ENCODE measurements at places on chromosomes 4 and X.

- no peak for DNase-seq
These were observed 134.8 kb upstream of the LDB2 start for GRCh38 chr4:17033025-17033767.

GRCh38 chrX:39592776-39593175 lies 505.0 kb downstream of the BCOR start:
- no peak for DNase-seq

DNA sequence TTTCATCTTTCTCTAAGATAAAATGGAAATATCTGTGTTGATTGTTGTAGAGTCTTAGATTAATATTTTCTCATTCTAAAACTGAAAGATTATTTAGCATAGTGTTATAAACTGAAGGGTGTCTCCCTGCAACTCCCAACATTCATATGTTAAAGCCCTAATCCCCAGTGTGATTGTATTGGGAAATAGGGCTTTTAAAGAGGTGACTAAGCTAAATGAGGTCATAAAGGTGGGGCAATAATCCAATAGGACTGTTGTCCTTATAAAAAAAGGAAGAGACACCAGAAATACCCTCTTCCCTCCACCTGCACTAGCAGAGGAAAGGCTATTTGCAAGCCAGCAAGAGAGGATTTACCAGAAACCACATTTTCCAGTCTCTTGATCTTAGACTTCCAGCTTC lies 1626.4 kb downstream of the C4orf33 start:
- DNase-seq, result no peak

DNA sequence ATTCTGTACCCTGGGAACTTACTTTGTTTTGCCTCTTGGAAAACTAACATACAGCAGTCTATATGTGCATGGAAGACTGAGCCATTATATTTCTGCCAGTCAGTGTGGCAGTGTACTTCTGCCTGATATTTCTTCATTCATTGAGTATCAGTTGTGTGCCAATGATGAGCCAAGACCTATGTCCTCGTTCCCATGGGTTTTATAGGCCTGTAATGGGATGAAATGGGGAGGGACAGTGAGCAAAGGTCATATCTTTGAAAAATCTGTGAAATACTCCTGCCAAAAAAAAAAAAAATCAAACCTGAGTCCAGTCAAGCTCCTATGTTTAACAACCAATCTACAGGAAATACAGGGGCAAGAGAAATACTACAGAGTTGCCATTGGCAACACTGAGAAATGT lies 9.1 kb downstream of the NSD2 start:
- DNase-seq, result no peak

- DNase-seq, result no peak
These were observed 657.4 kb downstream of the SPRY1 start for GRCh38 chr4:124053872-124054538.

GRCh38 chr4:103902730-103903129 lies 182.9 kb upstream of the TACR3 start:
- DNase-seq, result no peak

DNA sequence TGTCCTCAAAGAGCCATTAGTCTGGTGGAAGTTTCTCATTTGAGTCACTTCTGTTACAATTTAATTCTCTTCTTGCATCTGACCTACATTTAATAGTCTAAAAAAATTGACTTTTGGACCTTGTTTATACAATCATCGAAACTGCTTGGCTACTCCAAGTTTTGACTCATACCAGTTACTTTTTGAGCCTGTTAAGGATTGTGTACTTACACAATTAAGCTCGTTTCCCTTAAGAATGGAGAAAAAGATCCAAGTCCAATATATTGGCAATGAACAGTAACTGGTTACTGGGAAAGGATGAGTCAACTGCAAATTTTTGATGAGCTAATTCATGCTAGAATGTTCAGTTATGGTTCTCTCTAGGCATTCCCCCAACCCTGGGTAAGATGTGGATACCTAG lies 58.2 kb downstream of the DCX start:
- no peak for DNase-seq

DNA sequence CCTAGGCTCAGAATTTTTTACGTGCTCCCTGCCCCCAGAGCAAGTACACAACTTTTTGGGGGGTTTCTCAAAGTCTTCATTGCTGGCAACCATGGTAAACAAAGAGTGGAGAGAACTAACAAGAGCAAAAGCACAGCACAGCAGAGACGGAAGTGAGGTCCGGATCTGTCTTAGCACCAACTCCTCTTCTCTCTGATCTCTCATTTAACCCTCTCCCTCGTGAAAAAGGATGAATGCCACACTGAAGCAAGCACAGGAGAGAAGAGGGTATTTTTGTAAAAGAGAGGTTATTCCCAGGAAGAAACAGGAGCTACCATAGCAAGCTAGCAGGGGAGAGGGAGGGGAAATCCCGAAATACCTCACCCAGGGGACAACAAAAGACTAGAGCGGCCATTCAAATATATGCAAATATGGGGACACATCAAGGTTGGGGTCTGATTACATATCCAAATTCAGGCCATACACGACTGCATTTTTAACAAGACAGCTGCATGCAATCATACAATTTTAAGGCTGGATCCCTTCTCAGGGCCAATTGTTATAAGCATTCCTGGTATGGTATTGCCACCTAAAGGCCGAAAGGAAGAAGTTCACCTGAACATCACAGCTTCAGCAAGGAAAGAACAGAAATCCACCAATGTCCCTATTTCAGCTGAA lies 46.6 kb downstream of the CD40LG start:
- peak; percentile 36 for DNase-seq

GRCh38 chrX:49117581-49117980 lies 6.0 kb downstream of the GPKOW start:
- no peak for DNase-seq

GRCh38 chr4:174005422-174005821 lies 278.0 kb downstream of the FBXO8 start:
- DNase-seq, result no peak

- DNase-seq, result no peak
These were observed 202.3 kb downstream of the PARM1 start for GRCh38 chr4:75135068-75135825.

DNA sequence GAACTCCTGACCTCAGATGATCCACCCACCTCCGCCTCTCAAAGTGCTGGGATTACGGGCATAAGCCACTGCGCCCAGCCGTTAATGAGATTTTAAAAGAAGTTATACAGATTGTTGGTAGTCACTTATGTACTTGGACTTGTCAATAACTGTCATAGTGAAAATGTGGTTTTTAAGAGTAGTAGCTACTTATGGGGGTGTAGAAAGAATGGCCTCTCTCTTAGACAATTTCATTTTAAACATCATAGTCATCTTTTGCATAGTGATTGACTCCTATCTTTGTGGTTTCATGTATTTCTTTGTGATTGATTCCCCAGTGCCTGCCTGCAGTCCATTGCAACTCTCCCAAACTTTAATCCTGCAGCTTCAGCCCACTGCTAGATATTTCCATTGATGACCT lies 17.4 kb downstream of the FAM199X start:
- DNase-seq, result no peak

DNA sequence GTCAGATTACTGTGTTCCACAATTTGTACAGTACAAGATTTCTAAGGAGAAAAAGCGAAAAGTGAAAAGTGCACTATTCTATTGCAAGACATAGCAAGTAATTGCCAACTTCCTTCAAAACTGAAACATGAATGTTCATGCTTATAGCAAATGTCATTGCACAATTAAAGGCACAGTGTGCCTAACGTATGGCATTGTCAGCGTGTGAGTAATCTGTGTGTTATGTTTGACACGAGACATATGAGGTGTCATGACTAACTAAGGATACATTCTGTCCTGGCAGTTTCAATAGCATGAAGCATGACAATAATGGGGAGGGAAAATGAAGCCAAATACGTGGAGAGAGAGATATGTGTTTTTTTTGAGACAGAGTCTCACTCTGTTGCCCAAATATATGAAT lies 33.6 kb upstream of the TBC1D9 start:
- DNase-seq, result no peak

DNA sequence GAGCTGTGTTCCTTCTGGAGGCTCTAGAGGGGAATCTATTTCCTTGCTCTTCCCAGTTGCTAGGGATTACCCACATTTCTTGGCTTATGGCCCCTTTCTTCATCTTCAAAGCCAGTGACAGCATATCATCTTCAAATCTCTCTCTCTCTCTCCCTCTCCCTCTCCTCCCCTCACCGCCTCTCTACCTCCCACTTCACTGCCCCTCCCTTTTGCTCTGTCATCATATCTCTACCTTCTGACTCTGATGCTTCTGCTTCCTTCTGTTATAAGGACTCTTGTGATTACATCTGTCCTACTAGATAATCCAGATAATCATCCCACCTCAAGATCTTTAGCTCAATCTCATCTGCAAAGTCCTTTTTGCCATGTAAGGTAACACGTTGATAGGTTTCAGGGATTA lies 93.1 kb upstream of the TEX13D start:
- no peak for DNase-seq

DNA sequence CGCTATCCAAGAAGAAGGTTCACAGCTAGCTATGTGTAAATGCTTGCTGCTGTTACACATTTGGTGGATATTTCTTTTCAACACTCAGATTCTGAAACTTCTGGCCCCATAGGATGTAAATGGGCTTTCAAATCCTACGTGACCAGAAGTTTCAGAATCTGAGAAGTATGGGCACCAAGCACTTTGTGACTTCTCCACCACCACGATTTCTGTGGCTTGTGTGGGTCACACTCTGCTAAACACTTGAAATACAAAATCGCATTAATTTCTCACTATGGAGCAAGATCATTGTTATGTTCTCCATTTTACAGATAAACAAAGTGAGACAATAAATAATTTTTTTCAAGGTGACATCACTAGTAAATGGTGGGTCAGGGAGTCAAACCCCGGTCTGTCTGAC lies 259.4 kb upstream of the JADE1 start:
- DNase-seq, result no peak

DNA sequence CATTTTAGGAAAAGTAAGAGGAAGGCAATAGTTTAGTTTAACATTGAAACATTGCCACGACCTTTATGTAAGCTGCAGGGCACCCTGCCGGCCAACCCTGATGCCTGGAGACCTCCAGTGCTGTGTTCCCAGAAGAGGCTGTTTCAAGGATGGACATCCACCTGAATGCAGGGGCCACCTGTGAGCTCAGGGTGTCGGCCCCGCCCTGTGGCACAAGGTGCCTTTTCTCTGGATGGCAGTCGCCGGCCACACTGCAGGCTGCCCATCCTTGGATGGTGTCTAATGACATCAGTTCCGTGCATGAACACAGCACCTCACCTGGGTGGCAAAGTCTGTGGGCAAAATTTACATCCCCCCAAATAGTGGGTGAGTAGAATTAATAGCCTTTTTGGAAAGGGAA lies 180.0 kb downstream of the AFAP1 start:
- no peak for DNase-seq

DNA sequence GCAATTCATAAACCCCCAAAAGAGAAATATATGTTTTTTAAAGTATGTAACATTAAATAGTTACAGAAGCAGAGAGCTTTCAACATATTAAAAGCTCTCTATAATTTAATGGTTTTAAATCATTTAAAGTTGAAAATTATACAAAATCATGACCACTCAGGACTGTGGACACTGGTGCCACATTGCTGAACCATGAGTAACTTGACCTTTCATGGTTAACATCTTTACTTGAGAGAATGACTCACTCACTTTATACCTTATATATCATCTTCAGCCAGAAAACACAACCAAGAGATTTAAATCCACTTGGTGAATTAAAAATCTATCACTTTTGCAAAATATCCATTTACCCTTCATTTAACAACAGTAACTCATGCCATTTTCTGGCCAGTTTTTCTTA lies 584.3 kb upstream of the SMIM31 start:
- no peak for DNase-seq
